Activated CD8-positive, alpha-beta memory T cell treated with anti-CD3 and anti-CD28 coated beads, Interleukin-2, amount 10 ng/mL, durations not matched to agents 7 days and 5 days (primary cell): ENCODE measurements at places on chromosomes 5 and 9. TPM values are rescaled to one million over a fixed set of nuclear protein-coding genes. Genes with fewer than 3 reads are reported as not detected.

The ARHGEF39 gene
- total RNA-seq, result 21.1 TPM

The ATP6V0E1 gene
- total RNA-seq, result 144 TPM

The VCAN gene
- total RNA-seq, result 0.45 TPM

The POLR3G gene
- 8.6 TPM for total RNA-seq

The SLC35A4 gene
- 101 TPM for total RNA-seq

GRCh38 chr9:87039809-87040392, 92.6 kb upstream of the GAS1 start:
- DNase-seq, result no peak
- H3K4me3 ChIP-seq, result no peak overlapping the region
- no peaks in the 10 kb centered on the region for H3K36me3 ChIP-seq
- H3K27me3 ChIP-seq, result no peaks in the 10 kb centered on the region
- H3K27ac ChIP-seq, result no peak overlapping the region

GRCh38 chr9:28264368-28264767, 691.1 kb upstream of the C9orf72 start:
- H3K4me3 ChIP-seq, result no peak overlapping the region
- no peak for DNase-seq
- H3K27ac ChIP-seq, result no peak overlapping the region
- no peaks in the 10 kb centered on the region for H3K27me3 ChIP-seq
- H3K4me1 ChIP-seq, result no peaks in the 10 kb centered on the region

- no peak overlapping the region for H3K4me3 ChIP-seq
- DNase-seq, result no peak
- no peaks in the 10 kb centered on the region for H3K36me3 ChIP-seq
- no peak overlapping the region for H3K27ac ChIP-seq
- no peaks in the 10 kb centered on the region for H3K4me1 ChIP-seq
These were observed 451.7 kb downstream of the BNC2 start for GRCh38 chr9:16418721-16419120.

- H3K36me3 ChIP-seq, result peaks cover 27% of the 10 kb centered on the region
- no peak for DNase-seq
- H3K27me3 ChIP-seq, result peaks cover 2% of the 10 kb centered on the region
- H3K4me1 ChIP-seq, result peaks cover 42% of the 10 kb centered on the region
- H3K4me3 ChIP-seq, result no peak overlapping the region
These were observed 2.8 kb downstream of the AP3B1 start for GRCh38 chr5:78291687-78292086.

- no peaks in the 10 kb centered on the region for H3K4me1 ChIP-seq
- no peaks in the 10 kb centered on the region for H3K36me3 ChIP-seq
- DNase-seq, result no peak
- H3K4me3 ChIP-seq, result no peak overlapping the region
These were observed 47.9 kb upstream of the ZBTB43 start for GRCh38 chr9:126756876-126757415.

DNA sequence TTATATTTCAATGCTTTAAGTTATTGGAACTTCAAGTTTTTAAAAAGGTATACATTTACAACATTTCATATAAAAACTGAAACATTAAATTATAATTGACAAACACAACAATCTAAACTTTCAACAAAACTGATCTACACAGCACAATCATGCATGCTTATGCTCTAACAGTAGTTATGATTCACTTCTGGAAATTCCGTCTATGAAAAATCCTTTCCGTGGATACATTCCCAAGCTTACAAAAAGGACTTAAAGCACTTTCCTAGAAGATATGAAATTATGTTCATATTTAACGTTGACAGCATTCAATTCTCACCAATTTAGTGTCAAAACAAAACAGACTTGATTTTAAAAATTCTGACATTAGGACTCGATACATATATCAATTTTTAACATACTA, 3.7 kb downstream of the HNRNPH1 start:
- no peak for DNase-seq
- no peak overlapping the region for H3K27ac ChIP-seq
- H3K4me3 ChIP-seq, result peak overlapping the region; percentile 96
- peaks cover 62% of the 10 kb centered on the region for H3K4me1 ChIP-seq

DNA sequence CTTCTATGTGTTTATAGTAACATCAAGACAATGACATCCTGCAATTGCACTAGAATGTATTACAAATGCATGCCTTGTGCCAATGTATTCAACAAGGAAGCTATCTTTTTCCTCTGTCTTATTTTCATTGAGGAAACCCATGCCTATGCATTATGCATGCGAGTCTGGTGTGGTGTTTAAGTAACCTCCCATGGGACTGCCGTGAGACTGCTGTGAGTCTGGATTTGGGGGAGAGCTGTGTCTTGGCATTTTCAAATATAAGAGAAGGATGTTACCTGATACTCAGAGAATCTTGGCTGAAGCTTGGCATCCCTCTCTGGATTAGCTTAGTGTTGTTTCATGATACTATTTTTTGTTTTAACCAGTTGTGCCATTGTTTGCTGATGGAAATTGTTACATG, 98.3 kb downstream of the F2RL2 start:
- H3K36me3 ChIP-seq, result peaks cover 9% of the 10 kb centered on the region
- no peak for DNase-seq
- no peaks in the 10 kb centered on the region for H3K27me3 ChIP-seq
- no peak overlapping the region for H3K4me3 ChIP-seq
- H3K27ac ChIP-seq, result no peak overlapping the region
